ENCODE measurements at places on chromosomes 12 and 14.

- DNase-seq = no peak
Measured at GRCh38 chr14:103517174-103517566, 5.5 kb downstream of the CKB start.

DNA sequence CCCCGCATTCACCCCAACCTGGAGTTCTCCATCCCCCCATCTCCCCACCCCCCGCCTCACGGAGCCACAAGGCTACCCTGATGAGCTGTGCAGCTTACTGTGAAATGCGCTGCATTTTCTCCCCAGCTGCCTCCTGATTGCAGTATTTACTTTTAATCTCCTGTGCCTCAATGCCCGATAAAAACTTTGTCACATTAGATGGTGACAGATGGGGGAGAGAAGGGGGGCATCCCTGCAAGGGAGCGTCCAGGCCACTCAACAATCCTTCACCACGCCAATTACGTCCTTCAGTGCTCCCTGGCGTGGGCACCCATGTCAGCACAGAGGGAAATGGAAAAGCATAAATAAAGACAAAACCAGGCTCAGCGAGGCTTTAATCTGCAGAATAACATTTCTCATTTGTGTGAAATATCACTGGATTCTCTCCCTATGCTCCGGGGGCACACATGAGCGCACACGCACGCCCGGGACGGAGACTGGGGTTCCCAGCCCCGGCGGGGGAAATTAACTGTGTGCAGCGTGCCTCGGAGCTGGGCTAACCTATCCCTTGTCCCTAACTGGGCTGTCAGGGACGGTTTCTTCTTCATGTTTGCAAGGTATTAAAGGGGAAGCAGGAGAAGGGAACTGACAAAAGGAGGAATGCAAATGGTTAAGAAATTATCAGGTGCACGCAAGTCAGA is 186.7 kb upstream of the VASH1 start:
- DNase-seq = no peak

GRCh38 chr14:32606301-32606700 is 277.2 kb downstream of the AKAP6 start:
- DNase-seq = no peak

GRCh38 chr14:37550511-37550910 is 44.5 kb downstream of the FOXA1 start:
- no peak for DNase-seq

DNA sequence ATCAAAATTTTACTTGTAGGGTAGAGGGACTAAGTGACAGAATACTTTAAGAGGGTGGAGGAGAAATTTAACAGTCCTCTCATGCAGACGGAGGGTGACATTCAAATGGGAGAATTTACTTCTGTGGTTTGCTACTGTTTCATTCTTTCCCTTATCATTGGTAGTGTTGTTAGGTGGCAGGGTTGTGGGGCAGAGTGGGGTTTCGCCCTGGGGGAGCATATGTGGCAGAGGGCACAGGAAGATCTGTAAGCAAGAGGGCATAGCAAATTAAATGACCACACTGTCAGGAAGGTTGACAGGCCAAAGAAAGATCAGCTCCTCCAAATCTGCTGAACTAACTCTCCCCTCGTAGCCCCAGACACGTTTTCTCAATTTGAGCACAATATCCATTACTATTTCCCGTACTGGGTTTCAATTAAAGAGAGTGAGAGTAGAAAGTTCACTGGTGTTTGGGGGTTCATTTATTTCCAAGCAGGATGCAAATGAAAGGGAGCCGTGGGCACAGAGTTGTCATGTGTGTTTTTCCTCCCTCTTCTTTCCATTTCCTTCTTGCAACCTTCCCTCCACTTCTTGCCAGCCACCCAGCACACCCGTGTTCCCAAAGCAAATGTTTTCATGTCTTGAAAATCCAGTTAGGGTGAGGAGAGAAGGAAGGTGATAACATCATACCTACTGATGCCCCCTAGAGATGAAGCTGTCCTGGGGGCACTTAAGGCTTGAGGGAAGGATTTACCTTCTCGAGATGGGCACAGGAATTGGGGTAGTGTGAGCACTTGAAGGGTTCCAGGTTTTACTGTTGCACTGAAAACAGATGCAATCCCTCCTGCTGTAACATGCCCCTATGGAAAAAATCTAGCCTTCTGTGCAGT is 6.5 kb upstream of the TBX3 start:
- DNase-seq = no peak

All from activated naive CD8-positive, alpha-beta T cell treated with anti-CD3 and anti-CD28 coated beads for 36 hours (primary cell).